ENCODE measurements at places on chromosomes 7 and 10.

GRCh38 chr7:142767861-142768260 lies 2.9 kb upstream of the PRSS2 start:
- DNase-seq = no peak

GRCh38 chr7:47799524-47799923 lies 148.7 kb downstream of the PKD1L1 start:
- no peak for DNase-seq

- no peak for DNase-seq
These were observed 3.8 kb upstream of the GRIFIN start for GRCh38 chr7:2480070-2480408.

GRCh38 chr7:135117096-135117495 lies 30.8 kb upstream of the TMEM140 start:
- no peak for DNase-seq

DNA sequence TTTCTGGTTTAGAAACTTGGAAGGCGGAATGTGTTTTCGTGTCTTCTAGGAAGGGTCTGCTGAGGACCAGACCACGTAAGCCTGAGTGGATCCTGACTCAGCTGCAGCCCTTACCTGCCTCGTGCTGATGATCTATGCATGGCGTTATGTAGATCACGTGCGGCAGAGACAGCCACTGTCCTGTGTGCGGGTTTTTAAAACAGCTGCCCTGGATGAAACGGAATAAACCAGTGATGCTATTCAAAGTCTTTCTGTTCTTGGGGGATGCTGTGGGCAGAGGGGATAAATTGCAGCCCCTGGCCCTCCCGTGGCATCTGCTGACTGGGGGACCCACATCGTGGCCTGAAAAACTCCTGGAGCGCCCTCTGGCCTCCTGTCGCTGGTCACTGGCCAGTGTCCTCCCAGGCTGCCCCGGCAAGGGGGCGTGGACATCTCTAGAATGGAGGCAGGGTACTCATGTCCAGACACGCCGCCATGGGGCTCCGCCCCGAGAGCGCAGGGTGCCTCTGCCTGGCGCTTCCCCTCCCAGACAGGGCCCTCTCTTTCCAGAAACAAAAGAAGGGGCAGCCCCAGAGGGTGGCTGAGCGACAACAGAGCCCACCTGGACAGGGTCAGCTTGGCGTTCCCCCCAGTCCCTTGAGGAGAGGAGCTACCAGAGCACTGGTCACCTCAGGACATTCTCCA lies 13.2 kb downstream of the ALKBH4 start:
- no peak for DNase-seq

- DNase-seq = peak; percentile 30
These were observed 42.9 kb downstream of the MKLN1 start for GRCh38 chr7:131370523-131370968.

GRCh38 chr10:68560943-68561864 lies 1.1 kb downstream of the TET1 start:
- no peak for DNase-seq

GRCh38 chr7:155984028-155984580 lies 171.8 kb upstream of the SHH start:
- no peak for DNase-seq

GRCh38 chr10:98331885-98332284 lies 63.9 kb upstream of the LOXL4 start:
- DNase-seq = peak; percentile 4

- DNase-seq = no peak
These were observed 193.2 kb downstream of the GALNT17 start for GRCh38 chr7:71325151-71325550.

DNA sequence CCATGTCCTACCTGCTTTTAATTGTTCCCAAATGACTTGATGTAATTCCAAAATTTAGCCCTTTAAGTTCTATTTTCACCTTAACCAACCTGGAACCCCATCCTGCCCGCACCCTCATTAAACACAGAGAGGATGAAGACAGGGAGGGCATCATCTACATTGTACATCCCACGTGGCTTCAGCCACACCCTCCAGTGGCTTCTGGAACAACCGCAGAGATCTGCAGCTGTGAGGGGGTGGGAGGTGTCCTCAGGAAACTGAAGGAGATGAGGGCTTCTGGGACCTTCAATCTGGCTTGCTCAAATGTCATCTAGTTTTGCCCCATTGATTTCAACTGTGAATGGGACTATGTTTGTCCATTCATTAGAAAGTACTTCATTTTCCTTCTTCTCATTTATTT lies 39.0 kb downstream of the AKR1B1 start:
- DNase-seq = no peak

- no peak for DNase-seq
These were observed 14.8 kb downstream of the KIF5B start for GRCh38 chr10:32041290-32042028.

DNA sequence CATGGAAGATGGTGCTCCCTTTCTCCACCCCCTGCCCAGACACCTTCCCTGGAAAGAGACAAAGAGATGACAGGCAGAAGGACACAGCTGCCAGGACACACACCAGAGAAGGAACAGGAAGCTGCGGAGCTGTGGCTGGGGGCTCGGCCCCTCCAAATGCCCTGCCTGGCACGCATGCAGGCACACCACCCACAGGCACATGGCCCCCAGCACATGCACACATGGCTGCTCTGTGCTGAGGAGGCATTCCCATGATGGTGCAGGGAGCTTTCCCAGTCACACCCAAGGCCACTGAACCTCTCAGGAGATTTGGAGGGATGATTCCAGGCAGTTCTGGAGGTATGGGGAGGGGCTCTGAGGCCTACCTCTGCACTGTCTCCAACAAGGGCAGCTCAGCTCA lies 143.3 kb downstream of the GRID1 start:
- DNase-seq = no peak

- DNase-seq = no peak
These were observed 196.3 kb downstream of the TNS3 start for GRCh38 chr7:47385536-47386125.

- no peak for DNase-seq
These were observed 83.7 kb downstream of the ZMIZ1 start for GRCh38 chr10:79152423-79152817.

DNA sequence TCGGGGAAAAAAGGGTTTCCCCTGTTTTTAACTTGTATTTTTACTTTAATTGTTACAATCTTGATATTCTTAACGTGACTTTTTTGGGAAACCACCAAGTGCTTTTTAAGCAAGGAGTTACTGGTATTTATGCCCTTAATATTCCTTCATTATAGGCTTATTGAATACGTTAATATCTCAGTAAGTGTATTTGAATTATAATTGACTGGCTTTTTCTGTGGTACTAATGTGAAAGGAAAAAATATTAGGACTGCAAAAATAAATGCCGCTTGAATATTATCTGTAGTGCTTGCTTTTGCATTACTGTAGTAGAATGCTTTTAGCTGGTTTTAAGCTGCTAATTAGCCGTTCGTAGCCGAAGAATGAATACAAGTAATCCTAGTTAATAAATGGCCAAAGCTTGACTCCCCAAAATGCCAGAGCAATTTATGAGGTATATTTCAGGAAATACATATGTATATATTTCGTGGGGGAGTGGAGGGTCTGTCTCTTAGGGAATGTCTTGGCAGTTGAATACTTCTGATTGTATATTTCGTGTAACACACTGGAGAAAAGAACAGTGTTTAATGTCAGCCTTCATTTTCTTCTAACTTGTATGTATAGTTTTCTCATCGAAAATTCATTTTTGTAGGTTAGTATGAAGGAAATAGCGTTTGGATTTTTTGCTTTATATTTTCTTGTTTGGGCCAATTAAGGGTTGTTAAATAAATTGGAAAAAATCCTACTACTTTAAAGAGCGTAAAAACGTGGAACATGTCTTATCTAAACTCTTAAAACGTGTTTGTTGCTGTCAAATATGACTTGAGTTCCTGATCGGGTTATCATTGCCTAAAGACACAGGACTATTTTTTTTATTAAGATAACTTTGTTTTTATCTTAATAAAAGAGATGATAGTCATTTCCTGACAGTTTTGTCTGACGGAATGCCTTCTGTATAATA lies 1.5 kb downstream of the PDCD4 start:
- no peak for DNase-seq

DNA sequence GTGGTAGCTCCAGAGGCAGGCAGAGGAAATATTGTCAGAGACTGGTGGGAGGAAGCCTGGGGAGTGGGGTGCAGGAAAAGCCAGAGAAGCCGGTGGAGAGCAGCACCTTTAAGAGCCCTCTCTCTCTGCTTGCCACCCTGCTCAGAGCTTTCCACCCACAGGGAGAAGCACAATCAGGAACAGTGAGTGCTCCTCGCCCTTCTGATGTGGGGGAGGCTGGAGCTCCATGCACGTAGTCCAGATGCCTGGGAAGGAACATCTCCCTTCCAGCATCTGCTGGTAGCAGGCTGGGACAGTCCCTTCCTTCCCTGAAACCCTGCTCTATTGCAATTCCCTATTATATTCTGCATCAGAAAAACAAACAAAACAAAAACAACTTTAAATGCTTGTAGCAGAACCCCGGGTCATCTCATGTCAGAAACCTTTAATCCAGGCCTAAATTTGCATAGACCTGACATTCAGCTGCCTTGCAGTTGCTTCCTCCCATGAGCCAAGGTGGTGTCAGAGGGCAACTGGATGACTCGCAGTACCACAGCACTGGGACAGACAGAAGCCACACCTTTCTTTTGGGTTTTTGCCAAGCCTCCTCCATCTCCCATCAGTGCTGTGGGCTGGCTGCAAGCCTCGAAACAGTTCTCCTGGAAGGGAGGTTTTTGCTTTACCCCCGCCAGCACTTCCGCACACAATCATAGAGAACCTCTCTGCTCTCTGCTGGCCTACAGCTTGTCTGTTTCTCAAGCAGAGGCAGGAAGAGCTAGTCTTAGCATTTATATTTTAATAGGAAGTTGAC lies 13.1 kb downstream of the AVPI1 start:
- no peak for DNase-seq

GRCh38 chr7:79622781-79623180 lies 169.3 kb upstream of the MAGI2 start:
- no peak for DNase-seq

DNA sequence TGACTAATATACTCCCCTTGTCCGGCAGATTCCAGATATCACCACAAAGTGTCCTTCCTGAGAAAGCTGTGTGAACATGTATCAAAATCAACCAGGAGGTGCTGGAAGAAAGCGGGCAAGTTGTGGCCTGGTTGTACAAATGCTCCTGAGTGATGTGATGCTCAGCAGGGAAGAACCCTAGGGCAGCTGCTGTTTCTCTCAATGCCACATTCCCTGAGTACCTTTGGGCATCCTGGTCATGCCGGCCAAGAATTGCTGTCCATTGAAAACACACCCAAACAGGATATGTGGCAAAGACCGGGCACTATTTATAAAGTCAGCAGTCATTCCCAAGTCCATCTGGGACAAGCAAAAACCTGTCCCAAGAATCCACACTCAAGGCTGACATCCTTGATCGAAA lies 7.8 kb upstream of the ADCY1 start:
- no peak for DNase-seq

GRCh38 chr7:38506756-38507155 lies 124.4 kb downstream of the AMPH start:
- DNase-seq = no peak

DNA sequence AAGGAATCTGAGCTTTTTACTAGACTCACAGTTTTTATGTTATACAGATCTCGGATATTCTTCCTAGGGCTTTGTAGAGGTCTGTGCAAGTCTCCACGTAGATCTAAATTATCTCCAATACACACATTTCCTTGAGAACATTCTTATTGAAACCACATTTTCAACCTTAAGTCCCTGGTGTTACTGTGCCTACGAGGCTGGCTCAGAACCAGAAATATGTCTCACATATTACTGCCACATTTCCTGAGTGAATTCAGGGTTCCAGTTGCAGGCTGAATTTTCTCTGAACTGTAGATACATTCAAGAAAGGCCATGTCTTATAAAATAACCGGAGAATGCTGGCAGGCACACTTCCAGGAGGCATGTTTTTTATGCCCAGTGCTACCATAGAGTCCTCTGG lies 46.5 kb downstream of the INHBA start:
- DNase-seq = no peak

- no peak for DNase-seq
These were observed 185.1 kb upstream of the NOBOX start for GRCh38 chr7:144588559-144589051.

GRCh38 chr10:5041471-5042023 lies 37.9 kb upstream of the AKR1C2 start:
- DNase-seq = no peak

GRCh38 chr7:17150018-17150417 lies 148.4 kb upstream of the AHR start:
- no peak for DNase-seq

GRCh38 chr10:99612167-99612831 lies 7.9 kb downstream of the SLC25A28 start:
- DNase-seq = peak; percentile 40
